DMS53 (cell line): ENCODE measurements at places on chromosomes 13 and 19.

- DNase-seq, result no peak
Observed at GRCh38 chr13:114108141-114108761, 24.2 kb downstream of the RASA3 start.

- no peak for DNase-seq
Observed at GRCh38 chr19:39479916-39480315, 722 bp upstream of the TIMM50 start.

- DNase-seq, result peak; percentile 15
Observed at GRCh38 chr19:19403373-19403901, 2.0 kb upstream of the GATAD2A start.

- peak; percentile 27 for DNase-seq
Observed at GRCh38 chr13:39129213-39129612, 91.0 kb downstream of the NHLRC3 start.

- peak; percentile 28 for DNase-seq
Observed at GRCh38 chr19:48813123-48813913, 2.5 kb upstream of the BCAT2 start.

GRCh38 chr13:90321281-90321931 is 1026.1 kb upstream of the MIR17HG start:
- DNase-seq, result no peak

DNA sequence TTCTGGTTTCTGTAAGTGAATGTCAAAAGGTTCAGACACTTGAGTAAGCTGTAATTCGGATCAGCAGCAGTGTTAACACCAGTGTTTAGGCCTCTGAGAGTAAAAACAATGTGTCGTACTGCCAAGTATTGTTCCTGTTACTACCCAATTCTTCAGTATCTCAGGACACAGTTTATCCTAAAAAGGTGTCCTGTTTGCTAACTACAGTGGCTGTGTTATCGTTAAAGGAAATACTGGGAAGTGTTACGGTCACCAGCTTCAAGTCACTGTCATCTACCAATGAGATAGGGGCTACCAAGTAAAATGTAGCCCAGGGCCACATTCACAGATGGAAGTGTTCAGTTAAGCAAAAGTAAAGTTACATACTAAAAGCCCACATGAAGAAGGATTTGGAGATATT is 2.3 kb upstream of the UPF3A start:
- no peak for DNase-seq

DNA sequence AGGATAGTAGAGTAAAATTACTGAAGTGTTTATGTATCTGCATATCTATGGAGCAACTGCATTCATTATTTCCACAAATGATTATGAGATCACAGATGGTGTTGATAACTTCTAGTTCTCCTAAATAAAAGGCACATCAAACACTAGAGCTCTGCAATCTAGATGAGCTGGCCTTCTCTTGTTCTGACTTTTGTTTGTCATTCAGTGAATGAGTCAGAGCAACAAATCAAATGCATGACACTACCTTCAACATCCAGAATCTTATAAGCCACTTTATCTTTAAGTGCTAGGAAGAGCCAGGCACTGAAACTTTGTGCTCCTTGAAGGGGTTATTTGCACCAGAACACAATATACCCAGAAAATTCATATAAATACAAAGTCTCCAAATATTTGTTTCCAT is 456.0 kb downstream of the PCDH17 start:
- peak; percentile 31 for DNase-seq

DNA sequence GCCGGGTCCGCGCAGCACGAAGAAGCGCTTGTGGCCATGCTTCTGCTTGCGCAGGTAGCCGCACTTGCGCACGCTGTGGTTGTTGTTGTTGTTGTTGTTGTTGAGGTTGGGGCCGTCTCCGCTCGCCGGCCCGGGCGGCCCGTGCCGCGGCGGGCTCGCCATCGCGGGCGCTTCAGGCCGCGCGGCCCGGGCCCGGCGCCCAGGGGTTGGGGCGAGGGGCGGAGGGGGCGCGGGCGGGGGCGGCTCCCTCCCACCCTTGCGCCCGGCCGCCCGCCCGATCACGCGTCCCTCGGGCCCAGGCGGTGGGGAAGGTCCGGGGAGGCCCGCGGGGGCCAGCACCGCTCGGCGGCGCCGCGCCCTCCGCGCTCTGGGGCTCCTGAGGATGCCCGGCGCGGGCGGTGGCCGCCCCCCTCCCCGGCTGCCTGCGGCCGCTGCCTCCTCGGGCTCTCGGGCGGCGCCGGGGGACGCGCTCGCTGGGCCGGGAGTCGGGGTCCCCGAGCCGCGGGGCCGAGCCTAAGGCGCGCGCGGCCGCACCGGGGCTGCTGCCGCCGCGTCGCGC is 412 bp downstream of the IRS2 start:
- DNase-seq, result peak; percentile 48

DNA sequence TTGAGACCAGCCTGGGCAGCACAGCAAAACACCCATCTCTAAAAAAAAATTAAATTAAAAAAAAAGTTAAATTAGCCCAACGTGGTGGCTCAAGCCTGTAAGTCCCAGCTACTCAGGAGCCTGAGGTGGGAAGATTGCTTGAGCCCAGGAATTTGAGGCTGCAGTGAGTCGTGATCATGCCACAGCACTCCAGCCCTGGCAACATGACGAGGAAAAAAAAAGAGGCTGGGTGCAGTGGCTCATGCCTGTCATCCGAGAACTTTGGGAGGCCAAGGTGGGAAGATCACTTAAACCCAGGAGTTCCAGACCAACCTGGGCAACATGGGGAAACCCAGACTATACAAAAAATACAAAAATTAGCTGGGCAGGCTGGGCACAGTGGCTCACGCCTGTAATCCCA is 2.2 kb upstream of the TMEM161A start:
- no peak for DNase-seq

GRCh38 chr13:48775804-48776203 is 122.1 kb downstream of the CYSLTR2 start:
- DNase-seq, result no peak

DNA sequence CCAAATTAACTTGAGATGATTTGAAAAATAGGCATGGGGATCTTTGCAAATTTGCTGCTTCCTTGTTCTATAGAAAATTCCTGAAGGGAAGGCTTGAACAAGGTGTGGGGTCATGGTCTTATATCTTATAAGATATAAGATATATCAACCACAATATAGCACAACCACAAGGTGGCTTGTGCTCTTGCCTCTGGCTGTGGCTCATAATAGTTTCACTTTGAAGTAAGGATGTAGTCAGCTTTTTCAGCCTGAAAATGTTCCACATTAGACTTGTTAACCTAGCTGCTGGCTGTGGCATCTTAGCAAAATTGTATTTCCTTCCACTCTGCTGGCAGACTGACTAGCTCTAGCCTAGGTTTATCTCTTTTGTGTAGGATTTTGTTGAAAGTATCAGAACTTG is 169.7 kb downstream of the KLF5 start:
- DNase-seq, result peak; percentile 1

DNA sequence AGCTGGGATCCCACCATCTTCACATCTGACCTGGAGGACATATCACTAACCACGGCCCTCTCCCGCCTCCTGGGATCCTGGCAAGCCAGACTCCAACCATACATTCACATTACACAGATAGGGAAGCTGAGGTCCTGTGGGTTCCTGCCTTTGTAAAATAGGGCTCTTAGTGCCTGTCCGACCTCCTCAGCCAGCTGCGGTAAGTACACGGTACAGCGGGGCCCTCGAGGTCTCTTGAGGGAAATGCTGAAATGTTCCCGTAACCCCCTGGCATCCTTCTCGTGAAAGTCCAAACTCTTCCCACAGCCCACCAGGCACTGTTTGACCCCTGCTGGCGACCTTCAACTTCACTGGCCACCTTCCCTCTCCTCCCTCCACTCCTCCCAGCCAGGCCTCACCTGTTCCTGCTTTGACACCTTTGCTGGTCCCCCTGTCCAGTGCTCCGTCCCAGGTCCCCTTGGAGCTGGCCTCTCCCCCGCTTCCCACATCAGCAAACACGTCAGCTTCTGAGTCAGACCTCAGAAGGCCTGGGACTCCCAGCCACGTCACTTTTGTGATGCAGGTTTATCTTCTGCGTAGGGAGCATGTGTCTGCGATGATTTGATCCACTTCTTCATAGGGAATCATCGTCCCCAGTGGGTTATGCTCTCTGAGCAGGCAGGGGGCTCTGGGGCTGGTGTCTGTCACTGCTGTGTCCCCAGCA is 8.8 kb upstream of the GNG7 start:
- DNase-seq, result no peak

DNA sequence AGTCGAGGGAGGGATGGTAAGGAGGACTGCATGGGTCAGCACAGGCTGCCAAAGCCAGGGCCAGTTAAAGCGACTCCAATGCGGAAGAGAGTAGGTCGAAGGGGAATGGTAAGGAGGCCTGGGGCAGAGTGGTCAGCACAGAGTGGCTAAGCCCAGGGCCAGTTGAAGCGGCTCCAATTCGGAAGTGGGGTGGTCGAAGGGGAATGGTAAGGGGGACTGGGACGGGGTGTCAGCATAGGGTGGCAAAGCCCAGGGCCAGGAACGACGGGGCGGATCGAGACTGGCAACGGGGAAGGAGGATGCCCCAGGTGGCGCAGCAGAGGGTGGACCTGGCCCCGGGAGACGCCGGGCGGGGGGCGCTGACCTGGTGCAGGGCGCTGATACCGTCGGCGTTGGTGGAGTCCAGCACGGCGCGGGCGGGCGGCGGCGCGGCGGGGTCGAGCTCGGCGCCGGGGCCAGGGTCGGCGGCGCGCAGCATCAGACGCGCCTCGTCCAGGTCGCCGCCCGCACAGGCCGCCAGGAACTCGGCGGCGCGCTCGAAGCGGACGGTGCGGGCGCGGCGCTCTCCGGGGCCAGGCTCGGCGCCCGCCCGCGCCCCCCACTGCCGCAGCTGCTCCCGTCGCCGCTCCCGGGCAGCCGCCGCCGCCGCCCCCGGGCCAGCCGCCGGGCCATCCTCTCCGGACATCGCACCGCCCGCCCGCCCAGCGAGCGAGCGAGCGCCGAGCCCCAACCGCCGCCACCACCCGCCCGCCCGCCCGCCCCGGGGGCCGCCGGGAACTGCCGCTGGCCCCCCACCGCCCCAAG is at the start of gene PPP1R12C:
TSS of gene PPP1R12C (minus strand) at position 779 of the 804 bp plus-strand sequence. CDS start at position 685, 94 bp downstream.
- DNase-seq, result peak; percentile 72
